ENCODE measurements at places on chromosomes 16 and 17.

DNA sequence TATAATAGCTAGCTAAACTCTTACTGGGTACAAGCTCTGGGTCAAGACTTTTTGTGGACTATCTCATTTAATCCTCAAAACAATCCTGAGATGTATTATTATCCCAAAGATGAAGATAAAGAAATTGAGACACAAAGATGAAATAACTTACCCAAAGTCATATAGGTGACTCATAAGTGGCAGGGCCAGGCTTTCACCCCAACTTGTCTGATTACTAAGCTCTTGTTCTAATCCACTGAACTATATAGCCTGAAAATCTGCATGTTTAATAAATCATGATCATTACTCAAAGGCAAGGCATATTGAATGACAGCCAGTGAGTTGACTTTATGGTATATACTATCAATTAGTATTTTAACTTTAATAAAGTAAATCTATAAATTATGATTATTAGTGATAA, 77.4 kb downstream of the SKAP1 start:
- DNase-seq: no peak

GRCh38 chr17:10360578-10360977, 12.2 kb downstream of the MYH13 start:
- no peak for DNase-seq

- DNase-seq: no peak
Measured at GRCh38 chr16:81415751-81416150, 28.9 kb upstream of the CMIP start.

- DNase-seq: no peak
Measured at GRCh38 chr16:49623501-49624266, 232.2 kb downstream of the ZNF423 start.

DNA sequence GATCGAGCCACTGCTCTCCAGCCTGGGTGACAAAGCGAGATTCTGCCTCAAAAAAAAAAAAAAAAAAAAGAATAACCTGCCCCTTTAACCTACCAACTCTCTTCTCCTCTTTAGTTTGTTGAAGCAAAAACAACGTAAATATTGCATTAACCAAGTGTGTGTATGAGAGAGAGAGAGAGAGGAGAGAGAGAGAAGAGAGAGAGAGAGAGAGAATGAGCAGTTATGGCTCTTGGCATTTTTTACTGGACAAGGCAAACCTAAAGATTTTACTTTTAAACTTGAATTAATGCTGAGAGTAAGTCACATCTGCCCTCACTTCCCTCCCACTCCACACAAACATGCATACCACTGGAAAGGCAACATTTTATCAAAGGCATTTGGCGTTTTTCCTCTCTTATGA, 3.0 kb upstream of the SLFN5 start:
- no peak for DNase-seq

GRCh38 chr16:51818342-51818944, 667.4 kb upstream of the SALL1 start:
- peak; percentile 45 for DNase-seq

DNA sequence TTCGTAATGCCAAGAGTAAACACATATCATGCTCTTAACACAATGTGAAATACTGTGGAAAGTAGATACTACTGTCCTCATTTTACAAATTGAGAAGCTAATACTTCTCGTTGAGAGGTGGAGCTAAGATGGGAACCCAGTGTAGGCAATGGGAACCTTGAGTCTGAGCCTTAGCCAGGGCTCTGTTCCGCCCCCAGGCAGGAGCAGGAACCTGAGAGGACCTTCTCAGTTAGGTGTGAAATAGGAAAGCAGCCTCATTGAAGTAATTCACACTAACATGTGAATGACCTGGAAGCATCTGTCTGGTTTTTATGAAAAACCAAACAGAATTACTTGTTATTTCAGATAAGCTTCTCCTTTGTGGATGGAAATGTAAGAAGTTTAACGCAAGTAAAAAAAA, 62.6 kb upstream of the RBFOX1 start:
- no peak for DNase-seq

DNA sequence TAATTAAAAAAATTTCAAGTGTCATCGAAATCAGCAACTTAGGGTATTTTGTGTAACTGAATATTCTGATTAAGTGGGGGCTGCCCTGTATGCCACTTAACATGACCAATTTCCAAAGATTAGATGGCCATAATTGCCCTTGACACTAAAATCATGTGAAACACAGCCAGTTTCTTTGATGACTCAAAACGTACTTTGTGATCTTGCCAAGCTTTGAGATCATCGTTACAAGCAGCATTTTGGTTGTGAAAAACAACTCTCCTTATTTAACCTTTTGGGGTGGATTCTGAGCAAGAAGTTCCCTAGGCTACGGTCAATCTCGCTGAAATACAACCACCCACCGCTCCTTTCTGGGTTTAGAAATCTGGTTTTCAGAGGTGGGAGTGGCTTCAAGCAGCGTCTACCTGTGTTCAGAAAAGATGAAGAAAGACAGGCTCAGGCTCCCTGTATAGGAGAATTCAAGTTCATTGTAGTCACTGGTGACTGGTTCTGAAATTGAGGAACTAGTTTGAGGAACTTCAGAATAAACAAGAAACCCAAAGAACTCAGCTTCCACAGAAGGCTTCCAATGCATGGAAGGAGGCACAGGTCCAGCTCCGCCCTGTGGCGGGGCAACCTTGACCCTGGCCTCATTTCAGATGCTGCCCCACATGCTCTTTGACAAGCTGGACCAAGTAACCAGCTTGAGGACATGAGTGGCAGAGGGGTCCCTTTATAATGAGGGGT, 9.4 kb downstream of the MAP3K14 start:
- peak; percentile 14 for DNase-seq

DNA sequence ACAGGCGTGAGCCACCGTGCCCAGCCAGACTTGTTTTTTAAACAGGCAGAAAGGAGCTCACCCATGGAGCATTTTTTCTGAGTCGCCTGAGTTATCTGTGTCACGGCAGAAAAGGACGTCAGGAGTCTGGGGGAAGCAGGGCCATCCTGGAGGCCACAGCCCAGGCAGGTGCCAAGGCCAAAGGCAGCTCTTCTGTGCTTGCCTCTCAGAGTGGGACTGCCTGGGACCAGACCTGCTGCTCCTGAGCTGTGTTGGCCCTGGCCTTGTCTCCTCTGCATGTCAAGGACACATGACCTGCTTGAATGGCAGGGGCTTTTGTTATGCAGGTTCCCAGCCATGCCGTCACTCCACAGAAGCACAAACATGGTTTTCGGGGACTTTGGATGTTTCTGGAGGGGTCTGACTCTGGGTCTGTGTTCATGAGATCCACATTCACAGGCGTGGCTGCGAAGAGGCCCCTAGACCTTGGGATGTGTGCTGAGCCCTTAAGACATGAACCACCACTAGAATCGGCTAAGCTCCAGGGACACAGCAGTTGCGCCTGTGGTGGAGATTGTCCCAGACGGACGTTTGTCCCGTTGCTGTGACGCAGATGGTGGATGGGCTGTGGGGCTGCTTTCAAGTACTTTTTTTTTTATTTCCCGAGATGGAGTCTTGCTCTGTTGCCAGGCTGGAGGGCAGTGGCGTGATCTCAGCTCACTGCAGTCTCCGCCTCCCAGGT, 33.8 kb downstream of the FOXK2 start:
- no peak for DNase-seq

GRCh38 chr17:17387498-17388362, 84.6 kb downstream of the NT5M start:
- DNase-seq: peak; percentile 9

DNA sequence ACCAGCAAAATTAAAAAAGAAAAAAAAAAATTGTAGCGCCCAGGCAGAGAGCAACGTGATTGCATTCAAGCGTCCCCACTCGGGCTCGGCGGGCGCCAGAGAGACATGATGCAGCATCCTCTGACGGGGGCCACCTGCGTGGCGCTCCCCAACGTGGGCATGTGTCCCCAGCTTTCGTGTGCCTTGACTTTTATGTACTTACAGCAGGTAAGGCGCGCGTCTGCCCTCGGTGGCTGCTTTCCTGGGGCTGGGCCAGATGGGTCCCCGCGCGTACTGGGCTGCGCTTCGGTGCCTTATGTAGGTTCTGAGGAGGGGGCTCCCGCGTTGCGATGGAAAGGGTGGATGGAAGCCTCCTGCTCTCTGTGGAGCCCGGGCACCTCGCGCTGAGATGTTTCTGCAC, 28.4 kb upstream of the RBFOX1 start:
- DNase-seq: no peak

DNA sequence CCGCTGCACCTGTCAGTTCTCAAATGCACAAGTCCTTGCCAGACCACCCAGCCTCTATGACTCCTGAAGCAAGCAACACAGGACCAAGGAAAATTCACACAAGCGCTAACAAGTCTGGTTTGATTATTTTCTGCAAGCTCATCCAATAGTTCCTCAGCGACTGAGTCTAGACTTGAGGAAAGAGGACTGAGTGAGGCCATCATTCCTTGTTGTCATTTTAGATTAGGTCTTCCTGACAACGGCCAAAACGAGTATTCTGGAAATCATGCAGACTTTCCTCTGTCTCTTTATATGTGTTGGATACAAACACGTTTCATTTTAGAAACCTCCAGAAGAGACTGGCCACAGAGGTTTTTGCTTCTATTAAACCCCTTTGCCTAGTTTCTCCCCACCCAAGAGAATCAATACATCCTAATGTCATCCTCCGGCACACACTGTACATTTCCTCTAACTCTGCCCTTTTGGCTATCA, 561 bp downstream of the CCDC47 start:
- no peak for DNase-seq

DNA sequence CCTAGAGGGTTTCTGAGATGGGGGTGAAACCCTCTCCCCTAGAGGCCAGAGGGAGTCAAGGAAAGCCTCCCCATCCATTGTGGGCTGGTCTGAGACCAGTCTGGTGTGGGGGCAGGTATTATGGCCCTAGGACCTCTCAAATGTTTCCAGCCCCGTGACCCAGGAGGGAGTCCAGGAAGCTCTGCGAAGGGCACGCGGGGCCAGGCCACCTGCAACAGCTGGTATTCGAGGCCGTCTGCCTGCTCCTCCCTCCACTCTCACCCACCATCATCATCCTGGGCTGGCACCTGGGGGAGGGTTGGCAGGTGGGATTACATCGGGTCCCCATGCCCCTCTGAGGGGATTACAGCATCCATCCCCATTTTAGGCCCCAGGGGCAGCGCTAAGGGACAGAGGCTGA, 38.1 kb upstream of the DLX4 start:
- no peak for DNase-seq

DNA sequence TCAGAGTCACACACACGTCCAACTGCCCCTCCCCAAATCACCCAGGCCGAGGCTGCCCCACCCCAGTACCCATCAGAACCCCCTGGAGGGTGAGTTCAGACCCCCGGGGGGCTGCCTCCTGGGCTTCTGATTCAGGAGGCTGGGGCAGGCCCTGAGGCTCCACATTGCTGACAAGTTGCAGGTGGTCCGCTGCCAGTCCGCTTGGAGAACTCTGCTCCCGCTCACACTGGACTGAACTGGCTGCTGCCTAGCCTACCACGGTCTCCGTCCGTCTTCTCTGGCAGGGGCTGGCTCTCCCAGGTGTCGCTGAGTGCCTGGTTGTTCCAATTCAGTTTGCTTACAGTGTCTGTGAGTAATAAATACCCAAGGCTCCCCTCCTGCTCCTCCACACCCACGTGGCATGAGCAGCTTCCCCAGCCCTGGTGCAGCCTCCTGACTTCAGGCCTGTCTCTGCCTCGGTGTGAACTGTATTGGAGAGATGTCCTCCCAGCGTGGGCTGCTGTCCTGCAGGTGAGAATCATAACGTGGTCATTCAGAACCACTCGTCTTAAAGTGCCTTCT, 163.4 kb downstream of the LAT start:
- no peak for DNase-seq

DNA sequence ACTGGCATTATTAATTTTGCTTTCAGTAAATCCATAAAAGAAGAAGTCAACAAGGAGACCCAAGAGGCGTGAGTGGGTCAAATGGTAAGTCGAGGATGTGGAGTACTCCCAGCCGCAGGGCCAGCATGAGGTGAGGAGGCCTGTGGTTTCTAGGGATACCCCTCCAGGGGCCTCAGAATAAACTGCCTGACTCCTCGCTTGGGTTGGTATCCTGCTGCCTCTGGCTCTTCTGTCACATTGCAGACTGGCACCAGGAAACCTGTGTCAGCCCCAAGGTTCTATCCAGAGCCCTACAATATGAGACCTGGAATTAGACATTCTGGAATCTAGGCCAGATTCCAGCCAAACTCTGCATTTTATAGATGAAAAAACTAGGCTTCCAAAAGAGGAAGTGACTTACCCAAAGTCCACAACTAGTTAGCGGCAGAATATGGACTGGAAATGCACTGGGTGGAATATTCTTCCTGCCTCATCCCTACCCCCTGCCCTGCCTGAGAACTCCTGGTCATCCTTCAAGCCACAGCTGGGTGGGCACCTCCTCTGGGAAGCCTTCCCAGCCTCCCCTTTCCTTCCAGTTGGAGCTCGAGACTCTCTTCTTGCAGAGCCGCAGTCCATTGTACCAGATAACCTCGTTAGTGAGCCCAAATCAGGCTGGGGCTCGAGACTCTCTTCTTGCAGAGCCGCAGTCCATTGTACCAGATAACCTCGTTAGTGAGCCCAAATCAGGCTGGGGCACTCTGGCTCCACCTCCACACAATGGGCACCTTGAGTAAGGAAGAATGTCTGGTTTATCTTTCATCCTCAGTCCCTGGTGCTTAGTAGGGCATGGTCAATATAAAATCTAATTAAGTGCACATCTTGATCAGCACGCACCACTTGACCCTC, 22.6 kb downstream of the C17orf67 start:
- peak; percentile 15 for DNase-seq

GRCh38 chr17:56440419-56440818, 153.1 kb upstream of the NOG start:
- no peak for DNase-seq

Measured in NCI-H1694 (cell line).